ENCODE measurements at places on chromosomes 6 and 20. TPM values are rescaled to one million over a fixed set of nuclear protein-coding genes. Genes with fewer than 3 reads are reported as not detected.

OXT gene
- polyA plus RNA-seq = 0.25 TPM

APOBEC2 gene
- 344 TPM for polyA plus RNA-seq

CCDC170 gene
- 0.76 TPM for polyA plus RNA-seq

NOX3 gene
- not detected for polyA plus RNA-seq
